ENCODE measurements at places on chromosomes 7 and 10.

- DNase-seq, result no peak
Measured at GRCh38 chr7:16930946-16931345, 49.2 kb upstream of the AGR3 start.

DNA sequence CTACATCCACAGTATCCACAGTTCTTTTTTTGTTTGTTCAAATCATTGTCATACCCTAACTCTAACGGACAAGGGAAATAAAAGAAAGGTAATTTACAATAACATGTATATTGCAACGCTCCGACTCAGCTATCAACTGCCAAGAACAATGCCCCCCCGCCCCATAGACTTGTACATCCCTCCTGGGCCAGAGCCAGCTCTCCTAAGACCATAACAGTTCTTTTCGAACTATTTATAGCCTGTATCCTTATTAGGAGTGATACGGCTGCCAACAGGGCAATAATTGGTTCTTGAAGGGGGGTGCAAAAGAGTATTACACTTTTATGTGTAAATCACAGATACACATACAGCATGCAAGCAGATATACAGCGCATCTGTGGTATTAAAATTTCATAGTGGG, 495.7 kb downstream of the GALNT17 start:
- DNase-seq, result no peak

GRCh38 chr7:36128448-36129047, 24.5 kb upstream of the EEPD1 start:
- DNase-seq, result no peak

- no peak for DNase-seq
Measured at GRCh38 chr7:82549616-82550285, 106.2 kb upstream of the CACNA2D1 start.

GRCh38 chr7:153061910-153062528, 302.5 kb downstream of the ACTR3B start:
- DNase-seq, result no peak

DNA sequence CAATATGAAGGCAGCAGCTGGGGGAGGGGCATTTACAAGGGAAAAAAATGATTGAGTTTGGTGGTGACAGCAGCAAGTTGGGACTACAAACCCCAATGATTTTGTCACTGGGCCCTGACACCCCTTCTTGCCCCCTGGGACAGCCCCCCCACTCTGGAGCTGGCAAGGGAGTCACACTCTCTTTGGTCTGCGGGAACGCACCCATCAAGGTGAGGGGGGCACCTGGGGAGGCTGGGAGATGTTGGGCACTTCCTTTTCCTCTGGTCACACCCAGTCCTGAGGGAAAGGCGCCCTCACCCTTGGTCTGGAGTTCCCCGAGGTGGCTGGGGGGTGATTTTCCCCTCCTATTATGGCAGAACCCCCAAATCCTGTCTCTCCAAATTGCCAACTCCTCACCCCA, 24.4 kb downstream of the EPHB4 start:
- DNase-seq, result no peak

DNA sequence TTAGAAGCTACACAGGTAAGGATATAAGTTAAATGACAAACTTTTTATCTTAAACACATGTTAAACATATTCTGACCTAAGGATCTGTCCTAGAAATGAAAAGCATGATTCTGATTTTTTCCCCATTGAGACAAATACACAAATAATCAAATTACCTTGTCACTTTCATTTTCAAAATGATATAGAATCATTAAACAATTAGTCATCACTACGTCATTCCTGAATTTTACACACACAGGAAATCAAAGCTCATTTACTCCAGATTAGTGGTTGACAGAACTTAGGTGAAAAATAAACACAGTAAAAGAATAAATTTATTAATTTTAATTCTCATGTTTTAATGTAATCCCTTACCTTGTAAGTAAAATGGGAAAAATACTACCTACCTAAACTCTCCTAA, 89.0 kb downstream of the AASS start:
- no peak for DNase-seq

Data from activated gamma-delta T cell treated with anti-CD3 and anti-CD28 coated beads, Interleukin-2, amount 50 U/mL, for 16 hours (primary cell).